ENCODE measurements at places on chromosomes 16 and 17. TPM values are rescaled to one million over a fixed set of nuclear protein-coding genes. Genes with fewer than 3 reads are reported as not detected.

Gene SMARCD2
- 58.3 TPM for polyA plus RNA-seq

Gene CBX2
- 2.2 TPM for polyA plus RNA-seq

Gene ITGAL
- polyA plus RNA-seq, result not detected

Gene ESRP2
- 0.01 TPM for polyA plus RNA-seq

Gene CMTM2
- not detected for polyA plus RNA-seq

Gene ALDOC
- polyA plus RNA-seq, result 46.3 TPM

Gene ZSCAN10
- not detected for polyA plus RNA-seq

Gene CEP295NL
- polyA plus RNA-seq, result 0.19 TPM

Gene TAC4
- not detected for polyA plus RNA-seq

Gene NETO2
- 42.2 TPM for polyA plus RNA-seq

Gene MAP2K4
- polyA plus RNA-seq, result 32.9 TPM

Gene DNAAF1
- not detected for polyA plus RNA-seq

Gene OTOP3
- not detected for polyA plus RNA-seq

Gene COPZ2
- polyA plus RNA-seq, result 107 TPM

Gene ZDHHC1
- 1.9 TPM for polyA plus RNA-seq

Gene OTOP2
- not detected for polyA plus RNA-seq

Gene CD68
- polyA plus RNA-seq, result 39.6 TPM

Gene SLFN13
- 3.1 TPM for polyA plus RNA-seq

Gene TP53TG3
- not detected for polyA plus RNA-seq

Gene ACSM2B
- not detected for polyA plus RNA-seq

Gene SULT1A2
- 0.12 TPM for polyA plus RNA-seq

Gene KRTAP17-1
- polyA plus RNA-seq, result not detected

Gene ITGB3
- polyA plus RNA-seq, result 30.9 TPM

Gene CCL3
- polyA plus RNA-seq, result not detected

Gene ALOX12B
- not detected for polyA plus RNA-seq

Gene RNF151
- polyA plus RNA-seq, result not detected

Gene SNAI3
- 0.04 TPM for polyA plus RNA-seq

Gene CCDC200
- polyA plus RNA-seq, result not detected

Gene USP6
- not detected for polyA plus RNA-seq

Gene WFIKKN2
- polyA plus RNA-seq, result 0.10 TPM

Gene MMP15
- polyA plus RNA-seq, result 0.60 TPM

Gene PDIA2
- 0.42 TPM for polyA plus RNA-seq

Gene CETP
- polyA plus RNA-seq, result 0.17 TPM

Gene PIGL
- 16.5 TPM for polyA plus RNA-seq

Gene AATK
- polyA plus RNA-seq, result 0.16 TPM

Gene TBX6
- not detected for polyA plus RNA-seq

Gene TPSAB1
- not detected for polyA plus RNA-seq

Gene MYH1
- polyA plus RNA-seq, result not detected

Gene IKZF3
- polyA plus RNA-seq, result not detected

Gene GHDC
- 5.1 TPM for polyA plus RNA-seq

Gene TLK2
- polyA plus RNA-seq, result 49.3 TPM

Gene SLC25A10
- polyA plus RNA-seq, result 4.1 TPM

Gene ZNF19
- polyA plus RNA-seq, result 1.9 TPM

Gene TPSD1
- polyA plus RNA-seq, result not detected

Gene TP53TG3D
- not detected for polyA plus RNA-seq

Gene CCDC92B
- polyA plus RNA-seq, result not detected

Gene SLC35G6
- polyA plus RNA-seq, result not detected

Gene HOXB3
- polyA plus RNA-seq, result 28.3 TPM

Gene ADPRM
- polyA plus RNA-seq, result 15.1 TPM

Gene HEXD
- 9.2 TPM for polyA plus RNA-seq

Gene CCL8
- polyA plus RNA-seq, result not detected

Gene CDC6
- polyA plus RNA-seq, result 9.1 TPM

Gene STAT5A
- 5.3 TPM for polyA plus RNA-seq

Gene KRTAP2-4
- polyA plus RNA-seq, result not detected

Gene EVPLL
- not detected for polyA plus RNA-seq

Gene SMTNL2
- polyA plus RNA-seq, result 0.04 TPM

Gene MYCBPAP
- polyA plus RNA-seq, result 0.17 TPM
